ENCODE measurements at places on chromosomes 13 and 19.

- no peak for DNase-seq
Measured at GRCh38 chr19:14772467-14772866, 5.9 kb downstream of the ADGRE2 start.

GRCh38 chr19:2273356-2274184, 8.4 kb downstream of the PEAK3 start:
- peak; percentile 93 for DNase-seq

- no peak for DNase-seq
Measured at GRCh38 chr19:38337360-38337653, 1.7 kb downstream of the CATSPERG start.

- no peak for DNase-seq
Measured at GRCh38 chr13:40672765-40673397, 6.4 kb upstream of the FOXO1 start.

DNA sequence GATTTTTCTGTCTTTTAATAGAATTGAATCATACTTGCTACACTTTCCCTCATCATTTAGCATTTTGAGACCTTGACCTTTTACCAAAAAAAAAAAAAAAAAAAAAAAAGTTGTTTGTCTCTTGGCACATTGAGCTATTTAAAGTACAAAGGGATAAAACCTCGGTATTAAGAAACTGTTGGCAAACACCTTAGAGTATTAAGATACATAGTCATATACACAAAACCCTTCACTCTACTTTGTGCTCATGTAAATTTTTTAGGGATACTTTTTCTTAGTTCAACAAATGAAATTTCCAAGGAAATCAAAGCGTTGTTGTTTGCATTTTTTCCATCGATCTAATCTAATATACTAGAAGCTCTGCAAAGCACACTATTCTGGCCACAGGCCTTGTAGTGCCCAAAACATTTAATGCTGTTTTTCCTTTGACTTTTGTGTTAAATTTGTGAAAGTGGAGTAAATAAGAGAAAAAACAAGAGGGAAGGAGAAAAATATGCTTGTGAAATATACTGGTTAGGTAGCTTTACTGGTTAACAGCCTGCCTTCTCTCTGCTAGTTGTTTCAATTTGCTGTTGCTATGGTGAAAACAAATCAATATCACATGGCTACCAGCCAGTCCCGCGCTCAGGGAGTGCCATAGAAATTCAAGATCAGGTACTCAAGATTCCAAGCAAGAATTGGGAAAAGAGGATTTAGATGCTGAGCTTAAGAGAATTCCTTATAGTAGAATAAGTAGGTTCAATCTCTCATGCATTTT, 2.6 kb downstream of the MBNL2 start:
- DNase-seq, result no peak

GRCh38 chr13:78299832-78300623, 303.3 kb downstream of the POU4F1 start:
- DNase-seq, result no peak

DNA sequence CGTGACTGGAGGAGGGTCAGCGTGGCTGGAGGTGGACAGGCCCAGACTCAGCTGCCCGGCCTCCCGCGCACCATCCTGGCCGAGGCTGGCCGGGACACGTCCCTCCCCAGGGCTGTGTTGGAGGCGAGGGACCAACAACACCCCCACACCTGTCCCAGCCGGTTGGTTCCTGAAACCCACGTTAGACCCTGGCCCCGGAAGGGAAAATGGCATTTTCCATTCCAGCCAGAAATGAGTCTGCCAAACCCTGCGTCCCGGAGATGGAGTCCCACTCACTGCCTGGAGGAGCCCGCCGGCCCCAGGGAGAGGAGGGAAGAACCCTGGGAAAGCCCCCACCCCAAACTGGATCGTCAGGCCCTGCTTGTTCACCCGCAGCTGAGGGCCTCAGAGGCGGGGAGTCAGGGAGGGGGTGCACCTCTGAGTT, 4.8 kb upstream of the WDR18 start:
- DNase-seq, result no peak

DNA sequence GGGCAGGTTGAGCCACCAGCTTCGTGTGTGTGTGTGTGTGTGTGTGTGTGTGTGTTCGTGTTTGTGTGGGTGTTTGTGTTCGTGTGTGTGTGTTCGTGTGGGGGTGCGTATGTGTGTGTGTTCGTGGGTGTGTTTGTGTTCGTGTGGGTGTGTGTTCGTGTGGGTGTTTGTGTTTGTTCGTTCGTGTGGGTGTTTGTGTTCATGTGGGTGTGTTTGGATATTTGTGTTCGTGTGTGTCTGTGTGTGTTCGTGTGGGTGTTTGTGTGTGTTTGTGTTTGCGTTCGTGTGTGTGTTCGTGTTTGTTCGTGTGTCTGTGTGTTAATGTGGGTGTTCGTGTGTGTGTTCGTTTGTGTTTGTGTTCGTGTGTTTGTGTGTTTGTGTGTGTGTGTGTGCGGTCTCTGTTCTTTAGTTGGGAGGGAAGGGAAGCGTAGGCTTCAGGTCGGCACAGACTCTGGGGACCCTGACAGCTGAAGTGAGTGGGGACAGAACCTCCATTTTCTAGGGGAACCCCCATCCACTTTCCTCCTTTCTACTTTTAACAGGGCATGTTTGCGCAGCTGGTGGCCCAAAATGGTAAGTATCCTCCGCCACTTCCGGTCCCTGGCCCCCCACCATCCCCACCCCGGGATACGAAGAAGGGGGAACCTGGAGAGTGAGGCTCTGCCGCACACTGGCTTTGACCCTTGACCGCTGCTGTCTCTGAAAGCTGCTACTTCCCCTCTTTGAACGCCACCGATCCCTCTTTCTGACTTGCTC, 1.6 kb downstream of the TNFSF9 start:
- no peak for DNase-seq

All from A673 (cell line).